ENCODE measurements at places on chromosomes 7 and 10.

GRCh38 chr7:144481833-144482232 is 78.3 kb upstream of the NOBOX start:
- no peak for DNase-seq

GRCh38 chr10:29725133-29725720 is 90.5 kb upstream of the SVIL start:
- DNase-seq: no peak

DNA sequence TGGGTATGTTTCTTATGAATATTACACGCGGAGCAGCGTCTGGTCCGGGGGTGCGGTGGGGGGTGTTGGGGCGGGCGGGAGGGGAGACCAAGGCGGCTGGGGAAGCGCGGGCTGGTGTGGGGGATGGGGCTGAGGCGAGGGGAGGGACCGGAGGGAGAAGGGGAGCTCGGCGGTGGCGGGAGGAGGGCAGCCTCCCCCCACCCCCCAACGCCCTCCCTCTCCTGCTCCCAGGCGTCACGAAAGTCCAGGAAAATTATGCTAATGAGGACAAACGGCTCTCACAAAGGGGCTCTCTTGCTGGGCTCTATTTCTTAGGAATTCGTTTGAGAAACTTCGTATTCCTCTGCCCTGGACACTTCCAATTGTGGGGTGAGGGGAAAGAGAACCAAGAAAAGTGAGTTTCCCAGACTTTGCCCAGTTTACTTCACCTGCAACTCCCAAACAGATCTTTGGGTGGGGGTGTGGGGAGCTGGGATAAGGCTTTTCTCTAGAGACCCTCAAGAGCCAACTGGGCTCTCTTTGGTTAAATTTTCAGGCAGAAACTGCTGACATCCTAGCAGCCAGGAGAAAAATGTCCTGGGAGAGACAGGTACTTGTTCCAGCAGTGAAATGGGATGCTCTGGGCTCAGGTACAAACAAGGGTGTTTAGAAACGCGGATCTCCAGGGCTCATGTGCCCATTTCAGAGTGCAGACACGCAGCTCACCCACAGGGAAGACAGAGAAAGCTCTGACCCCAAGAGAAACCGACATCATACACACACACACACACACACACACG is 11.7 kb upstream of the HOXA2 start:
- no peak for DNase-seq

GRCh38 chr7:100157334-100158228 is 942 bp downstream of the TRAPPC14 start:
- no peak for DNase-seq

DNA sequence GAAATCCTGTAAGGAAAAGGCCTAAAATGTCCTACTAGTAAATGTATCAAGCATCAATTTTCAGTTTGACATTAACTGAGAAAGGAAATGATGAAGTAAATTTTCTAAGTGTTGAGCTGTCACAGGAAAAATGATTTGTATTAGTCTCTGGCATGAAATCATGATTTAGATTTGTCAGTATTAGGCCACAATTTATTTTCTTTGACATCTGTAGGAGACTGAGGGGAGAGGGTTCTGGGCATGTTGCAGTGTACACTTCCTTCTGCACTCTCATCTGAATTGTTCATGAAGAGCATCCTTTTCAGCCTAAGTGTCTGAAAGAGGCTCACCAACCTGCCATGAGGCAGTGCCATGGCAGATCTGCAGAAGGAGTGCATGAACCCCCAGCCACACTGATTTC is 15.9 kb downstream of the ADRB1 start:
- no peak for DNase-seq

DNA sequence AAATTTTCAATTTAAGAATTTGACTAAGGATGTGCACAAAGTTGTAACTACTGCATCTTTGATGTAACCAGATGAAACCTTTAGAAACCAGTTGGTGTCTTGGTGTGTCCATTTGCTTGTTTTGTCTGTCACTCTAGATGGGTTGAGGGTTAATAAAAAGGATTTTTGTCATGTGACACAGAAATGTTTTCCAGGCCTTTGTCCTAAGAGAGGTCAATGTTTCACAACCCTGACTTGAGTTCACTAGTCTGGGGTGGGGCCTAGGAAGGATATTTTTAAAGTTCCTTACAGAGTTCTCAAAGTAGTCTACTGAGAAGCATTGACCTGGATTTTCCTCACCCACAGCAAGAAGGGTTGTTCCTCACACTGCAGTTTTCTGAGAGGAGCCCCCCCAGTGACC is 90.3 kb downstream of the HERPUD2 start:
- DNase-seq: no peak
